ENCODE measurements at places on chromosomes 7 and 10.

DNA sequence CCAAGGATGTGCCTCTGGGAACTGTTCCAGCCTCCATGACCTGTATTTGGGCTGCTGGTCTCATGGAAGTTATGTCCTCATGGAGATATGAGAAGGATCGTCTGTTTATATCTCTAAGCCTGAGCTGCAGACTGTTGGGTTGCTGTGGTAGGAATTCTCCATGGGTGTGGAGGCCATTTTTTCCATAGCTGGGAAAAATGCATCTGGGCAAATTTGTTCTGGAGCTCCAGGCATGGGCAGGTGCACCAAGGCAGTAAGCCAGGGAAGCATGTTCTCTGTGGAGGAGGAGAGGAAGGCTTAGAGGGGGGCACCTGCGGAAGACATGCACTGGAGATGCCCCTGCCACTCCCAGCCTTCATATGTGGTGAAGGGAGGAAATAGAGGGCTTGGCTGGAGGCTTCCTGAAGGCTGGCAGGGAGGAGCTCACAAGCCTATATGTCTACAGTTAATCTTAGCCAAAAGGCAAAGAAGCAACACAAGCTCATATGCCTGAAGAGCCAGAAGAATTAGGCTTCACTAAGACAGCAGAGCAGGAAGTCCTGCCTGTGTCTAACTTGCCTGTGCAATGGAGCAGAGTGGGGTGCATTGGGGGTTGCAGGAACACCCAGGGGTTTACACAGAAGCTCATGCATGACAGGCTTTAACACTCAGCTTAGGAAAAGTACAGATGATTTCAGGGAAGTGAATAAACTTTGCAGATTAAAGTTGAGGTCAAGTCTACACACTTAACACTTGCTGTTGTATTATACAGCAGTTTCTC lies 35.1 kb upstream of the CXCL12 start:
- DNase-seq, result no peak

- no peak for DNase-seq
These were observed 46.2 kb upstream of the PDE1C start for GRCh38 chr7:32116436-32116835.

GRCh38 chr7:151104411-151105235 lies 18.3 kb downstream of the AGAP3 start:
- no peak for DNase-seq

DNA sequence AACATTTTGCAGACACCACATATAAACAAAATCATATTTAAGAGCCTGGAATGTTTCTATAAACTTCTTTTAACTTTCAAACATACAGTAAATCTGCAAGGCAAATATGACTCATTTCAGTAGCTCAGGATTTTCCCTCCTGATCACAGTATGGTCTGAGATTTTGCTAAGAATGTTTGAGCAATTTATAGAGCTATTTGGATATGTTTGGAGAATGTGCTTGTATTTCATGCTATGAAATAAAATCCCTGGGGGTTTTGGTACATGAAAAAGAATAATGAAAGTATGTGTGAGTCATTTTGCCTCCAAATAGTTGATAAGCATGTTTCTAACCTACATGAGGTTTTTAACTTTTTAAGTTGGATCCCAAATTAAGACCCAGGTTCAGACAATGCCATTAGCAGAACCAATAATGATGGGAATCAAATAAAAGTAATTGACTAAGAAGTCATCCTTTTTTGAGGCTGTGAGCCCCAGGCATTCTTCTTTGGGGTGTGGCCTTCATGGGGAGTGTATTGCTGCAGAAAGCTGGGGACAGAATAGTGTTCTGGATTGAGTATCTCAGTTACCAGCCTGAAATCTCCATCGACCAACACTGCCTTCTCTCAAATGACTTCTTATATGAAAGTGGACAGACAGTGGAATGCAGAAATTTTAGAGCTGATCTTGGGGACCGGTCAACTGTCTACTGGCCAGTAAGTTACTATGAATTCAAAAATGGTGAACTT lies 66.1 kb upstream of the AGBL3 start:
- DNase-seq, result no peak

- no peak for DNase-seq
These were observed 867.6 kb downstream of the SORCS1 start for GRCh38 chr10:106296750-106297392.

GRCh38 chr10:85641479-85642009 lies 725.1 kb downstream of the GRID1 start:
- no peak for DNase-seq

- DNase-seq, result no peak
These were observed 362.3 kb downstream of the PHF14 start for GRCh38 chr7:11335947-11336346.

GRCh38 chr7:114791771-114792170 lies 130.1 kb upstream of the MDFIC start:
- no peak for DNase-seq

GRCh38 chr10:84845628-84846261 lies 517.4 kb downstream of the CCSER2 start:
- DNase-seq, result no peak

DNA sequence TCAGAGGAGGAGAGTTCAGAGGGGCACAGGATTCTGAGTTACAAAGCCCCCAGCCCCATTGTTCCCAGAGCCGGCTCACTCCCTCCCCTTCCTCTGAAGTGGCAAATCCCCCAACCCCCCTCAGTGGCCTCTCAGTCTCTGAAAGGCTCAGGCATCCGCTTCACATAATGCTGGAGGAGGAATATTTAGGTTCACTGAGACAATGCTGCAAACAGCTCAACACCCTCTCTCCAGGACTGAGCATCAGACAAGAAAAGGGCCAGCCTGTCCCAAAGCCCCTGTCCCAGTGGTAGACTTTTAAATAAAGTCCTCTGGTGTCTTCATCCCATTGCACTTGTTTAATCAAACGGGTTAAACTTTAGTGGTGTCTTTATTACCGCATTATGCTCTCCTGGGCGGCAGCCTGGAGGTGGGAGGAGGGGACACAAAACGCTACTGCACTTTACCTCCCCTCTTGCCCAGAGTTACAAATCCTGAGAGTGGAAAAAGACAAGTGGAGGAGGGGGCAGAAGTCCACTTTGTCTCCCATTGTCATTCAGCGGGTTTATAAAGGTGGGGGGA lies 257.9 kb downstream of the FGFR2 start:
- DNase-seq, result no peak

DNA sequence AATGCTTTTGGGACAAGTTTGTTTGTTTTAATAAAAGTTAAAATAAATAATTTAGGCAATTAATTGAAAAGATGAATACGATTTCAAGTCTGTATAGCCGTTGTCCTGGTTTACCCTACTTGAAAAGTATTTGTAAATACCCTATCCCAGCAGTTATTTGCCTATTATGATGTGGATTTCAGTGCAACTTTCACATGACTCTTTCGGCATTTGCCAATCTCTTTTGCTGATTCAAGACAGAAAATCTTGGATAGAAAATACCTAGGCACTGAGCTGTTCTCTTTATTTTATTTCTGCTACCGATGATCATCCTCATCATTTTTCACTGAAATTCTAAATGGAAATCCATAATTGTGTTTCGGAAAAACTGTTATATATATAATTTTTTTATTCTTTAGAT lies 125.9 kb upstream of the FZD8 start:
- DNase-seq, result no peak

- no peak for DNase-seq
These were observed 759.3 kb downstream of the LRMDA start for GRCh38 chr10:76190634-76191270.

DNA sequence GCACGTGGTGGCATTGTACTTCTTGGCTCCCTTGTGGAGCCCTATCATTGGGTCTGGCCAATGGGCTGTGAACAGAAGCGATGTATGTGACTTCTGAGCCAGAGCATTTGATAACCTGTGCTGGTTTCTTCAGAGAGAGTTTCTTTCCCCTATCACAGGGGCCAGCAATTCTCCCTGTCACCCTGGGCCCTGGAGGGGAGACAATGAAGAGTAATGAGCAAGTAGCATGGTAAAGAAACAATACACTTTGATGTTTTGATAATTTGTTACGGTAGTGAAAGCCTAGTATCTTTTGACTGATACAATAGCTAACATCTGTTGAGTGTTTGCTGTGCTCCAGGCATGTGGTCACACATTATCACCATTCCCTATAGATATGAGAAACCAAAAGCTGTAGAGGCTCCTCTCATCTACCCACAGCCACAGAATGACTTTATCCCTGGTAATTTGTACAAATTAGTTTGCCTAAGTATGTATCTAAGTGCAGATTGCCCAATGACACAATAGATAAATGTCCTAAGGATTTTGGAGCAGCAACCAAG lies 113.4 kb upstream of the SVIL start:
- no peak for DNase-seq

GRCh38 chr10:116554628-116555027 lies 8.9 kb downstream of the PNLIP start:
- DNase-seq, result no peak

DNA sequence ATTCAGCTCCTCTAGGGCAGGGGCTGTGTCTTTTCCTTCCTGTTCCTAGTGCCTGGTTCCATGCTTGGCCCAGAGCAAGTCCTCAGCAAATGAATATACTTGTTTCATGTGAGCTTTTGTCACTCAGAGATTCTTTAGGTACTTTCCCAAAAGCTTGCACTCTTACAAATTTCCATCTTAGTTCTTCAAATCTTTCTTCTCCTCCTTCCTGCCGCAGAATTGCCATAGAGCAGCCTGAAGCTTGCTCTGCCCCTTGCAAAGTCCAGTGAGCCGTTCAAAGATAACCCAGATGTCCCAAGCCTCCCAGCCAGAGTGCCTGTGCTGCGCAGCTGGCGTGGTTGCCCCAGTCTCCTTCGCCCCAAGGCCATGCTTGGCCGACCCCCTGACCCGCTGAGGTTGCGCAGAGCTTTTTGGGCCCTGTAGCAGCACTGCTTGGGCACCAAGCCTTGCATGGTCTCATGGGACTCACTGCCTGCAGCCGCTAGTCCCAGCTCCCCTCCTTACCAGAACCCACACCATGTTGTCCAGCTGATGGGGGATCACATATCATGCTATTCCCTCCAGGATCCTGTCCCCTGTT lies 20.7 kb downstream of the CHST3 start:
- DNase-seq, result no peak

DNA sequence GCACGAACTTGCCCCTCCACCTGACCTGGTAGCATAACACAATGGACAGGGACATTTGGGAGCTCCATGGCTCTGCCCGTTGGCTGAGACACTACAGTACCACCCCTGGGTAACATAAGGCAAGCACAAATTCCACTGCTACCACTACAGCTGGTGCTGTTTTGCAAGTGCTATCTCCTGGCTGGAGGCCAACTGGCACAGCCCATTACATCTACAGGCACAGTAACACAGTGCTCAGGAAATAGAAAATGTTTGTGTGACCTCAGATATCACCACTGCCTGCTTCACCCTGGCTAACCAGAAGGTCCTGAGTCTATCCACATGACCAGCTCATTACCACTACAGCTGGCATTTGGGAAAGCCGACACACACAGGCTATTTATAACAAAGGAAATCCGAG lies 631.1 kb upstream of the MBL2 start:
- DNase-seq, result no peak

GRCh38 chr7:5526100-5526905 lies 102.7 kb upstream of the TNRC18 start:
- peak; percentile 33 for DNase-seq

DNA sequence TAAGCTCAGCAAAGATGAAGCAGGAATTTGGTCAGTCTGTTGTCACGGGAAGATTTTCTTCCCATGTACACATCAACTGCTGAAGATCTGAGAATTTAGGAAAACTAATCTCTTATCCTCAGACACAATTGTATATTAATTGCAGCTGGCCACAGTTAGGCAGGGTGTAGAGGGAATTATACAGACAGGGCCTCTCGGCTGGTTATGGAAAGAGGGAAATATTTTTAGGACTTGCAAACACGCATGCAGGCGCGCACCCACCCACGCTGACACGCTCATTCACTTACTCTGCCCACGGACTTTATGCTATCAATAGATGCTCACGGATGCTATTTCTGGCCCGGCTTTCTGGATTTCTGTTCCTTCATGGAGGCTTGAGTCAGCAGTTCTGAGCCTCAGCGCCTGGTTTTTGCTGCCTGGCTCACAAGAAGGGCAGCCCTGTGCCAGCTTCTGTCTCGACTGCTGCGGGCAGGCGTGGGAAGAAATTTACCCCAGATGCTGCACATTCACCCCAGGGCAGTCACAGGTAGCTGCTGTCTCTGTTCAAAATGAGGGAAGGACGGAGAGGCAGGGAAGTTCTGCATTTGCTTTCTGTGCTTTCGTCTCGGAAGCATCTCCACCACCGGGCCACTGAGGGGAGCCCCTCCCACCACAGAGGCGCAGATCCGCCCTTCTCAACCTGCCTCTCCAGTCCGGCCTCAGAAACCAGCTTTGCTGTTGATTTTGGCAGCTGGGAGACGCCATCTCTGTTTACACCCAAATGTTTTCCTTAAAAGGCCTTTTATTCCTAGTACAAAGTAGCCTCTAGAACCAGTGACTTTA lies 116.3 kb upstream of the BTBD16 start:
- no peak for DNase-seq

DNA sequence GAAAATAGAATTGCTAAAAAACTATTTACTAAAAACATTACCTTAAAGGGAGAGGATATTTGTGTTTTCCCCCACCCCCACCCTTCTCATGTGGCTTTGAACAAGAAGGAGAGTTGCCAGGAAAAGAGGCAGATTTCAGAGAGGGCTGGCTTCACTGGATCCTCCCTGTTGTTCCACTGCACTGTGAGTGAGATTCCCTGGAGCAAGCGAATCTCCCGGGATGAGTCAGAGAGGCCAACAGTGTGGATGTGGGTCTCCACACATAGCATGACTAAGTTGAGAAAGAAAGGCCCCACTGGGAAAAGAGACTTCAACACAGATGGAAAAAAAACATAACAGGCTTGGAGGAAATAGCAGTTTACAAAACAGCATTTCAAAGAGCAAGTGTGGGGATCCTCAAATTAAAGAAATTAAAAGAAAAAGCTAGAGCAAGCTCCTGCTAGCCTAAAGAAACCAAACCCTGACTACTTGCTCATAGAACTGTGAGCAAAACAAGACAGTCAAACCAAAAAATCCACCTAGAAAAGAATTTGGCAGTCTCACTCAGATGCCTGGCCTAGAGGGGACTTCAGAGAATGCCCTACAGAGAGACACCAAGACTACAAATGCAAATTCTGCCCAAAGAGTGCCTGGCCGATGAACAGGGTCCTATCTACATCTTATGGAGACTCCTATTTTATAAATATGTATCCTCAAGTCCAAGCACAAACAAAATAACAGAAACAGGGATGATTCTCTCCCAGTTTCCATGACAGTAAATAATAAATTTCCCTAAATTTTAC lies 3.4 kb downstream of the CAV1 start:
- DNase-seq, result no peak

DNA sequence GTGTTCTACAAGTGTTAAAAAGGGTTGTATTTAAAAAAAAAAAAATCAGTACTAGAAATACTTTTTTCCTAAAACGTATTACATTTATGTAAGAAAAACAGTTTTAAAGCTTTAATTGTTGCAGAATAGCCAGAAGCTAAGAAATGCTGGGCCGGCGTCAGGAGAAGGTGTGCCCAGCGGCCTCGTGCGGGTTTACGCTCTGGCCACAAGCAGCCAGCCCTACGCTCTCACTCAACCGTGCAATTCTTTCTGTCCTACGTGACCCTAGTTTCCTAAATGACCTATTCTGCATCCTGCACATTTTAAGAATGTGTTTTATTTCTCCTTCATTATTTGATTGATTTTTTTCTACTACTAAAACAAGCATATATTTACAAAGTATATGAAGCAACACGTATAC lies 279.7 kb upstream of the KLF14 start:
- DNase-seq, result no peak

- no peak for DNase-seq
These were observed 4.2 kb downstream of the STEAP4 start for GRCh38 chr7:88302486-88302885.
